Mesenchymal stem cell (in vitro differentiated cells and primary cell): ENCODE measurements at places on chromosomes 5 and 9.
A peak's percentile ranks its signal among the peaks of the same experiment; 100 is the strongest.

DNA sequence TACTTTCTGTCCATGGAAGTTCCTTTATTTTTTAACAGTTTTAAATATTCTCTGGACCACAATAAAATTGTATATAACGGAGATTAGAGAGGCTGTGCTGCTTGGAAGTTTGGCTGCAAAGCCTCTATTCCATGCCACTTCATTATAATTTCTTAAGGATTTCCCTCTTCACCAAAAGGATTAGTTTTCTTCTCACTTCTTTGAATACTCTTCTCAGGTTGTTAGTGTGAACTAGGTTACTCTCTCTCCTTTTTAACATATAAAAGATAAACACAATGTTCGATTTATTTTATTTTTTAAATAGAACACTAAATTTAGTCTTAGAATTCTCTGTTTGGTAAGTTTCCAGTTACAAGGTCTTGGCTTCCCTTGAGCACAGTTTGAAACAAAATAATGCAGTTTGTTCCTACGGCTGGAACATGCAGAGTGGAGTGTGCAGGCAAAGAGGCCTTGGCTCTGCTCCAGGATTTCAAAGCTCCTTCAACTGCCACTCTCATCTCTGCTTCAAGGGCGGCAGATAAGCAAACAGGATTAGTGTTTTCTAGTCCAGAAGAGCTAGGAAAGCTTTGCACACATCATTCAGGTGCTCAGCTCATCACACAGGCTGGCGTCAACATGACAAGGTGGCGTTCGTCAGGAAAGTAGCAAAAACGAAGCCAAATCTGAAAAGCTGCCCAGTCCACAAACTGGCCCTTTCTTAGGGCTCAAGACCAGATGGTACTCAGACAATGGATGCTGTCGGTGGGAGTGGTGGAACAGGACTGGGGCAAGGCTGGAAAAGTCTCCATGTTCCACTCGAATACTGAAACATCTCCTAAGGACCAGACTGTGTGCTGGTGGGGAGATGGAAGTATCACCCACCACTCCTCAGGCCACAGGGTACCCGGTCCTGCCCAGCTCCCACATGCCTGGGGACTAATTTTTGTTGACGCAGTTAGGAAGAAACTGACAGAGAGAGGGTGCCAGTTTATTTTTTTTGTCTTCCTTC lies 286.6 kb downstream of the CRB2 start:
- DNase-seq = no peak

GRCh38 chr9:81474792-81475191 lies 214.6 kb downstream of the TLE1 start:
- no peak for DNase-seq

GRCh38 chr9:75108571-75108970 lies 20.3 kb downstream of the OSTF1 start:
- peak; percentile 77 for DNase-seq

DNA sequence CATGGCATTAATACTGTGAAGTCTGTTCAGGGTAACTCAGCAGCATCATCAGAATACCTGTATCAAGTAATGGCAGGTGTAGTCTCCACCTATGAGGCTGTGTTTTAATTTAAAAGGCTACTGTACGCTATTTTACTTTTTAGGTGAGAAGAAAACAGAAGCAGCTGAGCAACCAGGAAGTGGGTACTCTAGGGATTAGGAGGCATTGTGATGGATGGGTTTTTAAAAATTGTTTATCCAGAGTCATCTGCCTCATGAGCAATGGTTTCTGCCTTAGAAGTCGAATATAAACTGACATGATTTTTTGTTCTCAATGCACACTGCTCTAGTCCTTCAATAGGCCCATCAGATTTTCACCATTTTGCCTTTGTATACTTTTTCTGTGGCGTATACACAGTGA lies 42.6 kb downstream of the PSIP1 start:
- DNase-seq = peak; percentile 12

DNA sequence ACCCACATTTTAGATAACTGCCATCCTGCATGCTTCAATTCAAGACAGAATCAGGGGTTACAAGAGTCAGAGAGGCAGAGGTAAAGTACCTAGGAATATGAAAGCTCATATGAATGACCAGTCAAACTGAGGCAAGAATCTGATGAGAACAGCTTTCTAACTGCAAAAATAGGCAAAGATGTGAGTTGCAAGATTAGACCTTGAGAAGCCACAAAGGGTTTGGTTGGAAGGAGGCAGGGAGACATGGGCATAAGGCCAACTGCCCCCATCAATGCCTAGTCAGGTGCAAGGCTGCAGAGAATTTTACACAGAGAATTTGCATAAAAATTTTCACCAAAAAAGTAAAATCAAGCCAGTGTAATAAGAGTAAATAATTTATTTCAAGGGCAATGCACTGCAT lies 12.8 kb downstream of the FAM114A2 start:
- no peak for DNase-seq

GRCh38 chr9:123485216-123485615 lies 129.2 kb downstream of the CRB2 start:
- DNase-seq = no peak

GRCh38 chr9:127707766-127708165 lies 978 bp downstream of the CFAP157 start:
- no peak for DNase-seq

GRCh38 chr5:37723162-37723961 lies 116.5 kb downstream of the GDNF start:
- no peak for DNase-seq

GRCh38 chr9:5853617-5854016 lies 20.7 kb upstream of the ERMP1 start:
- DNase-seq = no peak

DNA sequence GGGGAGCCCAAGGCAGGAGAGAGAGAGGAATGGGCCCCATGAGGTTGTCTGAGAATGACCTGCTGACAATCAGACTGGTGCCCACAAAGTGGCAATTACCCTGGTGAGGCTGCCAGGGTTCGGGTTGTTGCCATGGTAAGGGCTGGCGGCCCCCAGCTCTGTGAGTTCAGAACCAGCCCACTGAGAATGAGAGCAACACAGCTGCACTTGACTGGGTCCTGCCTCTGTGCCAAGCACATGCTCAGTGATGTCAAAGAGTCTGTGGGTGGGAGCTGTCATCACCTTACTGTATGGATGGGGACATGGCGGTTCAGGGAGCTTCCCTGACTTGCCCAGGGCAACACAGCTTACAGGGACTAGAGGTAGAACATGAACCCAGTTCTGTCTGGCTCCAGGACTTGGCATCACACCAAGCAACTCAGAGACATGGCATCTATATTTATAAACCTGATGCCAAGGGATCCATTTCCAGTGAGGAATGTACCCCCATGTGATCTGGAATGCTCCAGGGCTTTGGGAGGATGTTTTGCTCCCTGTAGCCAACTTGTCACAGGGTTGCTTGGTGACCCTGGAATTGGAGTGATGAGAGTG lies 38.2 kb upstream of the TEX48 start:
- no peak for DNase-seq

DNA sequence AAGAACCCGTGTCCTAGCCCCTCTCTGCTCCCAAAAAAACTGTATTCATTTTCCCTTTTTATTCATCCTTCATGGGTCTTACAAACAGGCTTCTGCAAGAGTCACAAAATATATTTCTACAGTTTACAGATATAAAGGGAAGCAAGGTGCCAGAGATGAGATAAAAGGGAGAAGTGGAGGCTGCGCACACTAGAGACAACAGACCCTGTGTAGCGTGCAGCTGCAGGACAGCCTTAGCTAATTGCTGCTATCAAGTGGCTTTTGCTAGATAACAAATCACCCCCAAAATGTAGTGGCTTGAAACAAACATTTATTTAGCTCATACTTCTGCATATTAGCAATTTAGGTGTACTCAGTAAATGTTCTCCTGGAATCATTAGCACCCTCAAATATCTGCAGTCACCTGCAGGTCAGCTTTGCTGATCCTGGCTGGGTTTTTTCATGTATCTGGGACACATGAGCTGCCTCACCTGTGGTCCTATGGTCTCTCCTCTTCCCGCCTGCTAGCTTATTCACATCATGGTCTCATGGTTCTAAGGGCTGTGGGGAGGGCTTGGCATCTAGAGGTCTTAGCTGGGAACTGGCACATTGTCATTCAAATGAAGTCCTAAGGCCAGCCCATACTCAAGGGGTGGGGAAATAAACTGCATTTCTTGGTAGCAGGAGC lies 29.4 kb downstream of the ARHGEF37 start:
- DNase-seq = no peak

DNA sequence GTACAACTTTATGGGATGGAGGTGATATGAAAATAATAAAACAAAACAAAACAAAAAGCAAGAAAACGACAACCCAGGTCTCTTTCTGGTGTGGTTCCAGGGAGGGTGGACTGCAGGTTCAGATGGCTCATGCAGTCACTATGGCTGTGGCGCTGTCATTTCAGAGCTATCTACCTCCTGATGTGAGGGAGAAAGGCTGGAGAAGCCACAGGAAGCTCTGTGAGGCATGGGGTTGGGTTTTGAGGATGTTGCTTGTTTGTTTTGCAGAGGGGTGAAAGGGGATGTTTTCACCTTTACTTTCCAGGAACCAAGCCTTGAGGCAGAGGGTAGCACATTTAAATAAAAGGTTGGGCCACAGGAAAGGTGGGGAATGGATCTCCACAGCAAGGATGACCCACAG lies 18.7 kb downstream of the NIPAL4 start:
- DNase-seq = no peak

DNA sequence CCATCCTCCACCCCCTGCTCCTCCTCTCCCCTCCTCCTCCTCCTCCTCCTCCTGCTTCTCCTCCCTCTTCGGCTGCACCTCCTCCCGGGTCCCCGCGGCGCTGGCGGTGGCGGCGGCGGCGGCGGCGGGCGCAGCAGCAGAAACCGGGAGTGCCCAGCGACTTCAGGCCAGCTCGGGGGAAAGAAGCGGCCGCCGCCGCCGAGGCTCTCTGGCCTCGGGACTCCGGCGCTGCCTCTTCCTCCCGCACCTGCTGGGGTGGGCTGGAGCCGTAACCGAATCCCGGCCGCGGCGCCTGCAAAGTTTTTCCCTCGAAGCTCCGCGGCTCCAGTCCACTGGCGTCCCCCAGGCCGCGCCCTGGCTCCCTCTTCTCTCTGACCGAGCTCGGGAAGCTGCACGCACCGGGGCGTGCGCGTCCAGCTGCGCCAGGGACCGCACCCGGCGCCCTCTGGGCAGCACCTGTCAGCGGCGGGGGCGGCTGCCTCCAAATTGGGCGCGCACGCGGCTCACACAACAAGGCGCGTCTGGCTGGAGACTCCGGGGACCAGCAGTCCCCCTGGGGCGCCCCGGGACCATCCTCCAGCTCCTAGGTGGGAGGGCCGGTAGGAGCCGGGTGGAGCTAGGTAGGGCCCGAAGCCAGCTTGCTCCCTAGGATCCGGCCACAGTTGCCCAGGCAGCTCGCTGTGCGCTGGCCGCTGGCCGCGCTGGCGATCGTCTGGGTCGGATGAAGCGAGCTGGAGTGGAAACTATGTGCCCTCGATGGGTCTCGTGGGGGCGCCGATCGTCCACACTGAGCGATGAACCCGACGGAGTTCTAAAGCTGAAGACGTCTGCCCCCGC lies at the start of gene MCTP1:
TSS of gene MCTP1 (minus strand) at position 523 of the 837 bp plus-strand sequence.
- peak; percentile 19 for DNase-seq

- DNase-seq = peak; percentile 45
Observed at GRCh38 chr5:51960617-51961121, 577.4 kb downstream of the ISL1 start.

DNA sequence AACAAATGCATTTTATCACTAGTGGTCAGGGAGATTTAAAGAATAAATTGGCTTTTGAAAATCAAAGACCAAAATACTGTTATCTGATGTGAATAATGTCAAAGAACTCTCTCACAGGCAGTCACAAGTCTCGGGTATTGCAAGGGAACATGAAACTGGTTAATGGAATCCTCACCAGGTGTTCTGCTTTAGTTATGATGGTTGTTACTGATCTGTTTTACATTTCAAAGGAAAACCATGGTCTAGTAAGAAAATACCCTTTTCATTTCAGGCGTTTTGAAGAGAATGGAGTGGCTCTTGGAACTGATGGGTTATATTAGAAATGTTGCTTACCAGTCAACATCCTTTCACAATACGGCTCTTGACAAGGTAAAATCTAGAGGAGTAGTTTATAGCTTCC lies 43.4 kb downstream of the HACD4 start:
- no peak for DNase-seq

GRCh38 chr9:119257592-119257991 lies 111.6 kb downstream of the BRINP1 start:
- no peak for DNase-seq

GRCh38 chr5:76236684-76237083 lies 153.5 kb downstream of the SV2C start:
- DNase-seq = no peak

DNA sequence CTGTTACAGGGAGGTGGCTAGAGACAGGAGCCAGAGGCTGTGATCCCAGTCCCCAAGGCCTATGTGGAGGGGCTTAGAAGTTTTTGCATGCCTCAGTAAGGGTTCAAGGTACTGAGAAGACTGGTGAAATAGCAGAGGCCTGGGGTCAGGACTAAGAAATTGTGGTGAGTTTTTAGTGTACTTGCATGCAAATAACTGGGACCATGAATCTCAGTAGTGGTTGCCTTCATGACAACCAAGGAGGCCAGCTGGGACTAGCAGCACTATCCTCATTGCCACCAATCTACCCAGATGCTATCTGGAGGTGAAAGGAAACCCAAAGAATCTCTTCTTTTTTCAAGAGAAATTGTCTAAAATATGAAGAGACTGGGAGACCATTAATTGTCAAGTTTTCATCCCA lies 395.1 kb downstream of the CETN3 start:
- DNase-seq = no peak

GRCh38 chr5:143062379-143062778 lies 292.2 kb downstream of the ARHGAP26 start:
- no peak for DNase-seq

DNA sequence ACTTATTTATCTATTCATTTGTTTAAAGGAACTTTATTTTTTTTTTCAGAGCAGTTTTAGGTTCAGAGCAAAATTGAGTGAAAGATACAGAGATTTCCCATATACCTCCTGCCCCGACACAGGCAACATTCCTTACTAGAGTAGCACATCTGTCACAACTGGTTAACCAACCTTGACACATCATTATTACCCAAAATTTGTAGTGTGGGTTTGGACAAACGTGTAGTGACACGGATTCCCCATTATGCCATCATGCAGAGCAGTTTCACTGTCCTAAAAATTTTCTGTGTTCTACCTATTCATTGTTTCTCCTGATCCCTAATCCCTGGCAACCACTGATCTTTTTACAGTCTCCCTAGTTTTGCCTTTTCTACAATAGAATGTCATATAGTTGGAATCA lies 57.3 kb upstream of the LHFPL2 start:
- no peak for DNase-seq

DNA sequence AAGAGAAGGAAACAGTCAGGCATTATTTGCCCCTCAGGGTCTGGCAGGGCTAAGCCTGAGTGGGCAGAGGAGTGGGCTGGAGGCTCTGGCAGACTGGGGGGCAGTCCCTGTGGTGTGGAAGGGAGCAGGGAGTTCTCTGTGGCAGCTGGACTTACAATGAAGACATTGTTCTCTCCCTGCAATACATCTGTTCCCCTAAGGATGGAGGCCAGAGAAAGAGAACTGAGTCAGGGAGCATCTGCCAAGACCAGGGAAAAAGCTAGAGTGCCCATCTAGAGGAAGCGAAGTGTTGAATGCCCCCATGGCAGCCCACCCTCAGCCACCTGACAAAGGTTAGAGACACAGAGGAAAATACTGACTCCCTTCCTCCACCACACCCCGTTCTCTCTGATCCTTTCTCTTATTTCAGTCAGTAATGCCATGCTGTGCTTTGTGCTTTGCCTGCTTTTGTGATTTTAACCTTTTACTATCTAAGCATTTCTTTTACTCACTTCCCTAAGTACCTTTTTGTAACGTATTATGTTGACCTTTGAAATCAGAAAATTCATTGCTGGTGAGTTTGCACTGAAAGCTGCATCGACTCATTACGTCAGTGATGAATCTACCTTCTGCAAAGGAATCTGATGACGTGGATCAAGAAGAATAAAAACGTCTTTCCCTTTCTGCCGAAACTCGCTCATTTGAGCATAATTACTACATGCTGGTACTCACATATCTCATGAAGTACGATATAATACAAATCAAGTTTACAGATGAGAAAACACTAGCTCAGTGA lies 76.0 kb downstream of the ACTL7B start:
- no peak for DNase-seq
